ENCODE measurements at places on chromosomes 2 and 18. TPM values are rescaled to one million over a fixed set of nuclear protein-coding genes. Genes with fewer than 3 reads are reported as not detected.

- peak; percentile 90 for DNase-seq
These were observed 10.1 kb downstream of the BIN1 start for GRCh38 chr2:127096718-127097470.

DNA sequence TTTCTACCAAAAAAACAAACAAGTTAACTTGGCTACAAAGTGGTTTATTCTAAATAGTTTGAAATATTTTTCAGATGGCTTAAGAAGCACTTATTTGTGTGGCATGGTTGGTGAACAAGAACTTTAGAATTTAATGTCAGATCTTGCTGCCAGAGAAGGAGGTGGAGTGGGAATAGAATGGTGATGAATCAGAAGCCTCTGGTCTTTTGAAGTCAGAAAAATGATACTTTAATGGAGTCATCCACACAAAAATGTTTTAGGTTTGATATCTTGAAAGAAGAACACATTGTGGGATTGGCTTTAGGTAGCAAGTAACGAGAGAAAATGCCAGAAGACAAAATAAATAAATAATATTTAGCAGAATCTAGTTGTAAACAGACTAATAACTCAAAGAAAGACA lies 243.1 kb upstream of the FANCL start:
- DNase-seq: no peak

GRCh38 chr2:31238126-31238905 lies 4.4 kb downstream of the EHD3 start:
- no peak for DNase-seq

- no peak for DNase-seq
These were observed 649.4 kb downstream of the CPS1 start for GRCh38 chr2:211205836-211206235.

GRCh38 chr2:67616749-67617148 lies 219.6 kb downstream of the ETAA1 start:
- DNase-seq: no peak

DNA sequence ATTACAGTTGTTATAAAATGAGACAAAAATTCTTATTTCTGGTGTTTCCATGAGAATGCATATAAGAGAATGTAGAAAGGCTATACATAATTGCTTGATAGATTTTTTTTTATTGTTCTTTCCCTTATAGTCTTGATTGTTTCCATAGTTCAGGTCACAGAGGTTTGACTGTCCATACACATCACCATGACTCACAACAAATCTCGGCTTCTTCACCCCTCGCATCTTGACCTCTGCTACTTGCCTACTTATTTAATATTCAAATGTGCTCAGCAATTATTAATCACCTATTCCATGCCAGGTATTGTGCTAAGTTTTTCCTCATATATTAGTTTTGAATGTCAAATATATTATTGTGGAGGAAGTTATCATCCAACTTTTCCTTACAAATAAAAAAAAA lies 789.6 kb downstream of the RNF144A start:
- no peak for DNase-seq

DNA sequence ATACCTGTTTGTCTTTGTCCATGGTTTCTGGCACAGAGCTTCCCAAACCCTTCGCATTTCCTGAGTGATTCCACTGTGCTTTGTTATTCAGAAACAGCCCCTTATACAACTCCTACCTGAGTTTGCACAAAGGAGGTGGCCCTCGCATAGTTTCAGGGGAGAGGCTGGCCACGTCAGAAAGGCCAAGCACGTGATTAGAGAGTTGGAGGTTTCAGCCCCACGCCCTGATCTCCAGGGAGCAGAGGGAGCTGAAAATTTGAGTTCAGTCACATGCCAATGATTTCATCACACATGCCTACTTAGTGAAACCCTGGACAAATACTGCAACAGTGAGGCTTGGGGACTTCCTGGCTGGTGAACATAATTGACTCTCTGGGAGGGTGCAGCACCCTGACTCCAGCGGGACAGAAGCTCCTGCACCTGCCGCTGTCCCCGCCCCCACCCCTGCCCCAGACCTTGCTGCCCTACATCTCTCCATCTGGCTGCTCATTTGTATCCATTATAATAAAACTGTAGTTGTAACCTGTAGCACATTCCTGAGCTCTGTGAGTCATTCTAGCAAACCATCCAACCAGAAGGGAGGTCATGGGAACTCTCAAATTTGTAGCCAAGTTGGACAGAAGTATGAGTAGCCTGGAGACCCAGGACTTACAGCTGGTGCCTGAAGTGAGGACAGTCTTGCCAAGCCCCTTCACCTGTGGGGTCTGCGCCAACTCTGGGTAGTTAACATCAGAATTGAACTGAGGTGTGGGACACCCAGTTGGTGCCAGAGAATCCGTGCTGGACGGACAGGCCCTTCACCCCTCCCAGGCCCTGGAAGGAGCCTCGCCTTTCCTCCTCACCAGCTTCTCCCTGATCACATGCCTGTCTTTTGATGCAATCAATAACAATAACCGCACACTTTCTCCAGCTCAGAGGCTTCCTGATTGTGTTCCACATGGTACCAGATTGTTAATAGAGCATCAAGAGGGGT lies 224.3 kb downstream of the ANAPC1 start:
- peak; percentile 67 for DNase-seq

DNA sequence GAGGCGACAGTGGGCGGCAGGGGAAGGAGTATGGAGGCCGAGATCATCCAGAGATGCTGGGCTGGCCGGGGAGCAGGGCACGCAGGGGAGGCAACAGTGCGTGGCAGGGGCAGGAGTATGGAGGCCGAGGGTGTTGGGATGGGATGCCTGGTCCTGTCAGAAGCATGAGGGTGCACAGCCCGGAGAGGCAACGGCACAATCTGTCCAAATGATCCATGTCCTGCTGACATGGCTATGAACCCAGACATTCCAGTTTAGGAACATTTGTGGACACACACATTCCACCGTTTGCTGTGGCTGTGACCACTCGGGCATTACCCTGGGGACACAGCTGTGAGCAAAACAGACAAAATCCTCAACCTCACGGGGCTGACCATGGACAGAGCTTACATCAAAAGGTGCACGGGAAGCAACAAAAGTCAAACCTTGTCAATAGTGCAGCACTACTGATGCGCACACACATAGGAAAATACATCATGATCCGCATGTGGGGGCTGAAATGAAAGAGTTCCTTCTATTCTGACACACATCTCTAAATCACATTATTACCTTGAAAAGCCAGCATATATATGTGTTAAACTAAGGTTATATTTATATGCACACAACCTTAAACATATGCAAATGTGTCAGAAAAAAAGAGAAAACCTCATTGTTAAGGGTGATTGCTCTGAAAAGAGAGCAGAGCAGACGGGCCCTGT lies 144.0 kb upstream of the GPC1 start:
- DNase-seq: no peak

DNA sequence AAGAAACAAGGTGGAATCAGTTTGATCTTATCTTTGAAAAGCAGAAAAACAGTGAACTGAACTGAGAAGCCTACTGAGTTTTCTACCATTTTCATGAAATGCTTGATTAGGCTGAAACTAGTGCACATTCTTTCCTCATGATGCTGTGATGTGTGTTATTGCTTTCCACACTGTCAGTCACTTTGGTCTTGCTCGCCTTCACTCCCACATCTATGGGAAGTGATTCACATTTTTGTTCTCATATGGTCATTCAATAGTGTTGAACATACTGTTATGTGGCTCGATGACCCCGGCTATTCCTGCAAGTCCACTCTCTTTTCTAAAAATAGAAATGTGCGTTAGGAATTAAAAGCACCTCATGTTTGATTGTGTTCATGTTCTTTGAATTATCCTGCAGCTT lies 129.7 kb downstream of the TGIF1 start:
- DNase-seq: no peak

DNA sequence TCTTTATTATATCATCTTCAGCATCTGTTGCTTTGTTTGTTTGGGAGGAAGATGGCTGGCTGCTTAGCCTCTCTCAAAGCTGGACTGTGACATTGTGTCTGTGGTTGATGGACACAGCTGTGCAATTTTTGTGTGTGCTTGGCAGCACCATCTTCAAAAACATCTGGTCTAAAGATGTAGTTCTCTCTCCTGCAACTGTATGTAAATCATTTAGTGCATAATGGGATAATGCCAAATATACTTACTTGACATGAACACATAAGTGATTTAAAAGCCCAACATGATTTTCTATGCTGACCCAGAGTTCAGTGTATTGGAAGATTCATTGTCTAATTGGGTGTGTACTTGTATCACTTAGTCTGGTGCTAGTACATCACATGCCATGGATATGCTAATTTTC lies 112.2 kb downstream of the MAP4K4 start:
- DNase-seq: no peak

- no peak for DNase-seq
These were observed 409.2 kb upstream of the NRP2 start for GRCh38 chr2:205273148-205273547.

- DNase-seq: no peak
These were observed 479.7 kb upstream of the RAB6C start for GRCh38 chr2:129499747-129500146.

DNA sequence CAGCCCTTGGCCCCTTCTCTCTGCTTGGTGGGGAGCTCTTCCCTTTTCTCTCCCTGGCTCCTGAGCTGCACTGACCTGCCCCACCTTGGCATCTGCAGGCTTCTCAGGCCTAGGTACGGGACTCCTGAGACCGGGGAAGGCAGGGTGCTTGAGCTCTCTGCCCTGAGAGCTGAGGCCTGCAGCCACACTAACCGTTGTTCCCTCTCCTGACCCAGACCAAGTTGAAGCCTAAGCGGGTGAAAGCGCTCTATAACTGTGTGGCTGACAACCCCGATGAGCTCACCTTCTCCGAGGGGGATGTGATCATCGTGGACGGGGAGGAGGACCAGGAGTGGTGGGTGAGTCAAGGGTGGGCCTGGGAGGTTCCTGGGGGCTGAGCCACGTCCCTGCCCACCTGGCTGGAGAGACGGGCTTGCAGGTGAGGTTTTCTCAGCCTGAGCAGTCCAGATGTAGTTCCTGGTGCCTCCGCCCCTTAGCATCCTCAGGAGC lies 22.2 kb downstream of the ITGB1BP1 start:
- DNase-seq: no peak

DNA sequence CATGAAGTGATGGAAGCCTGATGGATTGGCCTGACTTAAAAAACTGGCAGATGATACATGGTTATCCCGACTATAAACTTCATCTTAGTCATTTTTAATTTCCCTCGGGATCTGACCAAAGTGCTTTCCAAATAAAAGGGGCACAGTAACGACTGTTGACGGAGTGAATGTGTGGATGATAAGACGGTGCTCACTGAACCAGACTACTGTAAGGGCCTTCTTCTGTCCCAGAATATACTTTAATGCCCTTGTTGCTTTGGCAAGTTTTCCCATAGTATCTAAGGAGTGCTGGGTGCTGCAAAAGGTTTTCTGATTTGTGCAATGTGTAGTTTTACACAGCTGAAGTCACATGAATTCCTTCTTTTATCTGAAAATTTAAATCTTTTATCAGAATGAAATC lies 373.5 kb downstream of the DSEL start:
- DNase-seq: no peak

DNA sequence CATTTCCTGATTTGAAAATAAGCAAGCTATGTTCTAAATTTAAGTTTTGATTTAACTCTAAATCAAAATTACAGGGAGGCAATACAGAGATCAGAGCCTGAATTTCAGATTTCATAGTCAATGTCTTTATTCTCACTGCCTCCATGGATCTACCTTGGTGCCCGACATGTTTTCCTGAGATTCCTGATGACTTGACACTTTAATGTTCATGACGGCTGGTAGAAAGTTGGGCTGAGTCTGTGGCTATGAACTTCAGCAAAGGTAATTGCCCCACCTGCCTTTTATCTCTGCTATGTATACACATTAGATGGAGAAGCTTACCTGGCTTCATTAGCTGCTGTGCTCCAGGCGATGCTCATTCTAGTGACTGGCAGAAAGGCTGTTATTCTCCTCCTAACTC lies 1390.5 kb upstream of the CELF4 start:
- DNase-seq: no peak

GRCh38 chr18:59899298-59900221 lies at the start of gene PMAIP1:
PMAIP1 (plus strand) TSS chr18:59899996; CDS start chr18:59900178, 182 bp downstream.
- DNase-seq: peak; percentile 59

- DNase-seq: no peak
These were observed 166.2 kb upstream of the DTNA start for GRCh38 chr18:34543945-34544344.

Gene LRRC30
- 6.2 TPM for total RNA-seq

Gene RAMP1
- total RNA-seq: 28.7 TPM

Gene CYP27C1
- not detected for total RNA-seq

Gene RAB6C
- not detected for total RNA-seq

Gene STPG4
- total RNA-seq: not detected

Gene ABCG8
- not detected for total RNA-seq

Gene TSGA10
- 2.5 TPM for total RNA-seq

Gene BOK
- 4.7 TPM for total RNA-seq

All from gastrocnemius medialis (tissue), 4 donors.